ENCODE measurements at places on chromosomes 7 and 10.

- DNase-seq = no peak
Measured at GRCh38 chr7:105985229-105985628, 22.2 kb downstream of the CDHR3 start.

DNA sequence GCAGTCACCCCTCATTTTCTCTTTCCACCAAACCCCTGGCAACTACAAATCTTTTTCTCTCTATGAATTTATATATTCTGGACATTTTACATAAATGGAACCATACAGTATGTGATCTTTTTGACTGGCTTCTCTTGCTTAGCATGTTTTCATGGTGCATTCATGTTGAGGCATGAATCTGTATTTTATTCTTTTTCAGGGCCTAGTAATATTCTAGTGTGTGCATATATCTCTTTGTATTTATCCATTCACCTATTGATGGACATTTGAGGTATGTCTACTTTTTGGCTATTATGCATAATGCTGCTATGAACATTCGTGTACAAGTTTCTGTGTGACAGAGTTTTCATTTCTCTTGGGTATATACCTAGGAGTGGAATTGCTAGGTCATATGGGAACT is 78.2 kb downstream of the HACD1 start:
- DNase-seq = no peak

- DNase-seq = no peak
Measured at GRCh38 chr10:99630433-99630832, 10.2 kb upstream of the SLC25A28 start.

DNA sequence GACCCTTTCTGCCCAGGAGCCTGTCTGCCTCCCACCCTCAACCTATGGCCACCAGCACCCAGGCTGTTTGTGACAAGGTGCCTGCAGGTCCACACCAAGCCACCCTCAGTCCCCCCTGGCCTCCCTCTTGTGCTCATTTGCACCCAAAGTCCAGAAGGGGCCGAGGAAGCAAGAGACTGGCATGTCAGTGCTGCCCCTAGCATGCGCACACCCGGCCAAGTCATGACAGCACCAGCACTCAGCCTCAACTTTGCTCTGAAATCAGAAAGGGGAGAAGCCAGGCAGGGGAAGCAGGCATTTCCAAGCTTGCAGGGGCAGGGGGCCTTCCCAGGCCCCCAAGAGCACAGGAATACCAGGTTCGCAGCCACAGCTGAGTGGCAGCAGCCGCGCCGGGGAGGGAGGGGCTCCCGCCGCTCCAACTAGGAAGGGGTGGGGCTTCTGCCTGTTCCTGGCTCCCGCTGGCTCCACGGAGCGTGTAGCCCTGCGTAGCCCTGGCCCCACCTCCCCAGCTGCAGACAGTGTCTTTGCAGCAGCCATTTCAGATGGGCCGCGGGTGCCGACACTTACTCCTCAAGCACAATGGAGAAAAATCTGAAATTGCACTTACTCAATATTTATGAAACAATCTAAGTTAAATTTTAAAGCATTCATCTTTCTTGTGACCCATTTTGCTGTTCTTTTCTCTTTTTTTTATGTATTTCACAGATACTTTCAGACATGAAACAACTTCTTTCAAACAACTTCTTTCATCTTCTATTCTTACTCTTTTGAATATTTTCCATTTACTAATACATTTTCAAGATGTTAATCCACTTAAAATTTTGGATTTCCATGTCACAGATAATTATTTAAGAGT is 54.9 kb upstream of the ABCB5 start:
- DNase-seq = no peak

GRCh38 chr10:73413108-73413527 is 740 bp downstream of the ANXA7 start:
- no peak for DNase-seq
